Activated CD8-positive, alpha-beta memory T cell treated with anti-CD3 and anti-CD28 coated beads for 1 hour (primary cell): ENCODE measurements at places on chromosomes 5 and 9.

DNA sequence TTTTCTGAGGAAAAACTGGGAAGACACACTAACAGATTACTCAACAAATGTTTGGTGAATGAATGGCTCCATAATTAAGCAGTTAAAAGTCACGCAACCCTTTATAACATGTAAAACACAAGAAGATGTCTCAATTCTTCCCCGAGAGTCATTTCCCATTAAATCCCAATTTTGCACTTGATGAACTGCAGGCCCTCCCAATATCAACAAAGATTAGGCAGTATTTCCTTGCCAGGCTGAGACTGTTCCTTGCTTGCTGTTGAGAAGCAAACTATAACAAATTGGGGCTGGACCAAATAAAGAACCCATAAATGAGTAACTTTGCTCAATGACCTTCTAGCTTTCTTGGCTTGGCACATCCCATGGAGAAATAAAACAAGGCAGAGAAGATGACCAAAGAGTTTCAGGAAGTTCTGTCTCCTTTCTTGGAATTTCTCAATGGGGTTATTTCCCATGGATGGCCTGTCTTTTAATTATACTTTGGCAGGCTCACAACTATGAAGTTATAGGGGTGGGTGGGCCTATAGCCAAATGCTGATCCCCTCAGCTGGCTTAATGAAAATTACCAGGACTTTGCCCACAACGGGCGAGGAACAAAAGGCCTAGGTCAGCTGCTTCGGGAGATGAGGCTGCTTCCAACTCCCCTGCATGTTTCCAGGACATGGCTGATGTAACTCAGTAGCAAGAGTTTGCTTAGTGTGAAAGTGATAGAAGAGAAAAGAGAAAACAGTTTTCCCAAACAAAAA, 243.1 kb upstream of the RFX3 start:
- DNase-seq, result no peak

- no peak for DNase-seq
These were observed 224.1 kb downstream of the MEF2C start for GRCh38 chr5:88658886-88659285.

DNA sequence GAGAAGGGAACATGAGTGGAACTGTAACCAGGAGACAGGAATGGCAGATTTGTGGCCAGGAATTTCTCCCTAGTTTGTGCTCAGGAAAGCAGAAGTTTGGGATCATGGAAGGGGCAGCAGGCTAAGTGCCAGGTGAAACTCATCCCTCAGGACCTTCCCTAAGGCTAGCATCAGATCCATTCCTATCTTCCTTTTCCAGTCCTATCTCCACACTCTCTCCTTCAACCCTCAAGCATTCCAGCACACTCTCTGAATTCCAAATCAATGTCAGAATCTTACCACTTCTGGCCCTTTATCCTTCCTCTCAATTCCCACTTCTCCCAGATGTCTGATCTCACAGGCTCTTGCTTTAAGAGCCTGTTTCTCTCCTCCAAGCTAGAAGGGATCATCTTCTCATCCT, 53.2 kb upstream of the GRIA1 start:
- no peak for DNase-seq

DNA sequence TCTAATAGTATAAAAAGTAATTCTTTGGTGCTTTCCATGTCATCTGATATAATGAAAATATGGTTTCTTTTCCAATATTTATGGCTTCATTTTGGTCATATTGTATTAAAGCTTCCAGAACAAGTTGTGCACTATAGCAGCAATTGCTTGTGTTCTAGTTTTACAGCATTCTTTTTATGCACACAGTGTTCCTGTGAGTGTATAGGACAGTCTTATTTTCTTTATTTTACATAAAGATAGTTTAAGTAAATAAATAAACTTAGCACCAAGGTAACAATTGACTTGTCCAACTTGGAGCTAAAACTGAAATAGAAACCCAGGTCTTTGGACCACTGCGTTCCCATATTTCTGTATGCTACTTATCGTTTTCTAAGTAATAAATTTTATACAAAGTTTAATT, 38.9 kb downstream of the ATG10 start:
- DNase-seq, result no peak
